ENCODE measurements at places on chromosomes 5 and 9.

GRCh38 chr9:86577420-86578333 lies 223.5 kb upstream of the TUT7 start:
- DNase-seq = no peak

DNA sequence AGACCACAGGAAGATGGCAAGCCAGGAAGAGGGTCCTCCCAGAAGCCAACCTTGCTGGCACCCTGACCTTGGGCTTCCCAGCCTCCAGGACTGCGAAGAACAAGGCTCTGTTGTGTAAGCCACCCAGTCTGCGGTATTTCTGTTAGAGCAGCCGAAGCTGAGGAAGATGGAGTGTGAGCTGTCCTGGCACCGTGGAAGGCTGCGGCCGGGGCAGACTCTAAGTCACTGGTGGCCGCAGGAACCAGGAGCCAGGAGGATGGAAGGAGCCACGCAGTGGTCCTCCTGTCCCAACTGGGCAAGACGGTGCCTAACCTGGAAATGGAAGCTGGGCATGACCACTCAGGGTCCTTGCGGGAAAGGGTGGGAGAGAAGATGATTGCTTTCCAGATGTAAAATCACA lies 89.1 kb downstream of the ZNF354C start:
- DNase-seq = no peak

- DNase-seq = no peak
Observed at GRCh38 chr9:84151236-84151635, 170.6 kb downstream of the RMI1 start.

- DNase-seq = no peak
Observed at GRCh38 chr5:141001844-141002604, 35.7 kb downstream of the PCDHAC2 start.

- no peak for DNase-seq
Observed at GRCh38 chr9:123063896-123064295, 30.4 kb downstream of the GPR21 start.

DNA sequence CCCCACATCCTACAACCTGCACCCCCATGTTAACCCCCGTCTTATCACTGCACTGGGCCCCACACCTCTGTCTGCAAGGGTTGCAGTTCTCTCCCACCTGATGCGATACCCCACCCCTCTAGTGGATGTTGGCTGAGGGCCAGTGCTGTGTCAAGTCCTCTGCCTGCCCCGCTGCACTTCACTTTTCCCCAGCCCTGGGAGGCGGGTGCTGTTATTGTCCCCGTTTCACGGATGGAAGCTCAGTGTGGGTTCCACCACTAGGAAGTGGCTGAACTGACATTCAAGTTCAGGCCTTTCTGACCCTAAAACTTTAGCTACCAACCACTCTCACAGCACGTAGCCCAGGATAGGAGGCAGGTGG lies 3.5 kb downstream of the SNCB start:
- no peak for DNase-seq

DNA sequence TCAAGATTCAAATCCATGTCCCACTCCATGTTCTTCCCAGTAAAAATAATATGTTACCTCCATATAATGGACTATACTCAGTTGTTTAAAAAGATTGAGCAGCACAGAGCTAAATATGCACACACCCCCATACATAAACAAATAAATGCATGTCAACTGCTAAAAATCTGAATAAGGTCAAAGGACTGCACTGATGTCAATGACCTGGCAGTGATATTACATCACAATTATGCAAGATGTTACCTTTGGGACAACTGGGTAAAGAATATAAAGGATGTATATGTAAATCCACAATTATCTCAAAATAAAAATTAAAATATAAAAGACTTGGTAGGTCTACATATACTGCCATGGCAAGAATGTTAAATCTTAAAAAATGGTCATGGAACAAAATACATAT lies 57.9 kb downstream of the CDK5RAP2 start:
- DNase-seq = no peak

All from body of pancreas (tissue), 4 donors.